Activated CD4-positive, alpha-beta T cell treated with anti-CD3 and anti-CD28 coated beads, Interleukin-2, amount 50 U/mL, for 1 hour (primary cell): ENCODE measurements at places on chromosomes 5 and 9.

- no peak for DNase-seq
Measured at GRCh38 chr5:139577689-139578290, 16.7 kb downstream of the UBE2D2 start.

DNA sequence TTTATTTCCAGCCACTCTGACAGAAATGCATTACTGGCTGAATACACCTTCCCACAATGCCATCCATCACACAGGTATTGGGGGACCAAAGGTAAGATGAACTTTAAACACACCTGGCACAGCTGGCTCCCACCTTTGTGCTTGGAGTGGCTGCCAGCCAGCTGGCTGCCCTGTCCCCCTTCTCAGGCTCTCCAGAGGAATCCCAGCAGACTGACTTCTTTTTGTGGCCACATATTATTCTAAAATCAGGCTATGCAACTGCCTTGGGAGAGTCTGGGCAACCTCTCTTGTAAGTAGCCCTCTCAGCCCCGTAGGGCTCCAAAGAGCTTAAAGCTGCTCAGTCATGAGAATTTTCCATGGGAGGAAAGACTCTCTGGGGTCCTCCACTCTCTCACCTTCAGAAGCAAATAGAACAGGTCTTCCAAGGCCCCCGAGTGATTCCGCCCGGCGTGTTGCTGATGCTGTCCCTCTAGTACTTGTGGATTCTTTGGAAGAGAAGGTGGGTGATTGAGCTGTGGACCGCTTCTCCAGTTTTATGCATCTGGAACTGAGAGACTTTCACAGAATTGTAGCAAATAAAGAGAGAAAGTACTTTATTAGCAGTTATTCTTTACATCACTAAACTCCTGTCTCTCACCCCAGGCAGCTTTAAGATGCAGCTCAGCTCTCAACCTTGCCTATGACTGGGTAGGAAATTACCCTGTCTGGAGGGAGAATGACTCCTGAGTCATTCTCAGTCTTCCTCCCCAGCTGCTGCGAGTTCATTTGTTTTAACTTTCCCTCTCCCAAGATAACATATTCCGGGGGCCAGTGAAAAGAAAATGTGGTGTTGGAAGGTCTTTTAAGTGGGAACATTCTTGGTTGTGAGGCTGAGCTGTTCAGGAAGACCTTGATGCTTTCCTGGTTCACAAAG lies 159.4 kb upstream of the PITX1 start:
- no peak for DNase-seq

- no peak for DNase-seq
Measured at GRCh38 chr5:179805070-179805528, 1.6 kb downstream of the MGAT4B start.

DNA sequence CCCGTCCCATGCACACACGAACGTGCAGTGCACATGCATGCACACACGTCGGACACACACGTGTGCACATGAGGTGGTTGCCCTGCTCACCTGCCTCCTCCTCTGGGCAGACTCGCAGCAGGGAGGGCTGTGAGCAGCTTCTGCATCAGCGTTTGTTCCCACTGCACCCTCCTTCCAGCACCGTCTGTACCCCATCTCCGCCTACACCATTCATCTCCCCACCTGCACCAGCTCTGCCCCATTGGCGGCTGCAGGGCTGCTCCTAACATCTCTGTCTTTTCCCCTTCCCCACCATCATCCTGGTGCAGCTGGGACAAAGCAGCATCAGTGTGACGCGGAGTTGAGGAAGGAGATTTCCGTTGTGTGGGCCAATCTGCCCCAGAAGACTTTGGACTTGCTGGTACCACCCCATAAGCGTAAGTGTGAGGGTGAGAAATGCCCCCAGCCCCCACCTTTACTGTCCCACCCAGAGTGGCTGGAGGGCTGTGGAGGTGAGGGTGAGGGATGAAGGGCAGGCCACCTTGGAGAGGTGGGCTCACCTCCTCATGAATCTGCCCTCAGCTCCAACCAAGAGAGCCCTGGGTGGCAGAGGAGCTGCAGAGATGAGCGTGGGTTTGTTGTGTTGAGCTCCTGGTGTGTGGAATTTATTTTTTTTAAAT lies 234.6 kb downstream of the CACNA1B start:
- DNase-seq = no peak

- DNase-seq = no peak
Measured at GRCh38 chr9:76594764-76595424, 135.9 kb downstream of the GCNT1 start.
